ENCODE measurements at places on chromosomes 5 and 9.

GRCh38 chr9:35795695-35796094 is 4.3 kb downstream of the NPR2 start:
- DNase-seq, result no peak

- no peak for DNase-seq
These were observed 103.0 kb downstream of the GLIS3 start for GRCh38 chr9:4196886-4197285.

DNA sequence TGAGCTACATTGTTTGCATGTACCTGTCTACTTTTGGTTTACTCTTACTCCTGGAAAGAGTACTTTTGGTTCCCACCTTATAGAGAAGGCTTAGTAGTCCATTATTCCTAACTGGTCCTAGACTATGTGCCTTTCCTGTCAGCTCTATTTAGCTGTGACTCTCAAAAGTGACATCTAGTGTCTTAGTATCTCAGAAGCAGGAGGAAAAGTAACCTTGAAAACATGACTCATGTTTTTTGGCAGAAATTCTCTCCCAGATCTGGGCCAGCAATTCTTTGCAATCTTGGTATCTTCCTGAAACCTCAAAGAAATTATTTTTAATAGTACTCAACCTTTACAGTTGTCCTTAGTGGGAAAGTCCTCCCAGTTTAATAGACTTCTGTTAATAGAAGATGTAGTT is 691.7 kb upstream of the SEMA6A start:
- no peak for DNase-seq

DNA sequence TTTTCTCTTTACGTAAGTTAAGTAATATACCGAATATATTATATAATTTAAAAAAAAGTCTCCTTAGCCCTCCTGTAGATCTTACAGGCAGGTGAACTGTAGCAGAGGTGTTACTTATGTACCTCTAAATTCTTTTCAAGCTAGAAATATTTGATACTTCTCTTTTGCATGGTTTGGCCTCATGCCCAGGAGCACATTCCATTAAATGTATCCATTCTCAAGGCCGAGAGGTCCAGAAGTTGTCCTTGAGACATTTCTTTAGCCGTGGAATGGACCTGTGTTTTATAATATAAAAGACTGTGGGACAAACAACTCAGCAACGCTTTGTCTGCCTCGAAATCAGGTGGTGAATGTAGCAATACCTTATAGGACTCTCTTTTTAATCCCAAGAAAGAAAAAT is 184.5 kb downstream of the TRIO start:
- DNase-seq, result no peak

DNA sequence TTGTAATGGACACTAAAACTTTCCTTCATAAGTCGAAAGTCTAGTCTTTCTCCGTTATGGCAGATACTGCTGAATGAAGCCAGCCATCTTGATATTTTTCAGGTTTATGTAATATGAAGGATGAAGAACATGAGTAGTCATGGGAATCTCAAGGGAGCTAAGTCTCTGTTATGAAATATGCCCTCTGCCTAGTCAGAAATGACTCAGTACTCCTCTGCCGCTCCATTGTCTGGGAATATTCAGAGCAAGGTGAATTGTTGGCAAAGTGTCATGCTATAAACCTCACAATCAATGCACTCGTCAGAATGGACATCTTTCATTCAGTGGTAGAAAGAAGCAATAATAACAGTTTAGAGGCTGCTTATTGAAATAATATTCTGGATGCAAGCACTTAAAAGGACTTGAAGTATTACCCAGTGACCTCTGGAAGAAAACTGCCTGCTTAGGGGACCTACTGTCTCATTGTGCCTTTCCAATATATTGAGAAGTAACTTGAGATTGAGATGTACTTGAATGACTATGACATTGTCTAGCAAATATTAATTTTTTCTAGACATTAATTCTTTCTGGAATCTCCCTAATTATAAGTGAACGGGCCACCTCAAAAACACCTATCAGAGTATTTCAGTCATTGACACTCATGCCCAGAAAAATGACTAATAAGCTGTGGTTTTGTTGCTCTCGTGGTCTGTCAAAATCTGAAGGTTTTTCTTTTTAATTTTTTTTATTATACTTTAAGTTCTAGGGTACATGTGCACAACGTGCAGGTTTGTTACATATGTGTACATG is 1011.5 kb upstream of the ACO1 start:
- no peak for DNase-seq

DNA sequence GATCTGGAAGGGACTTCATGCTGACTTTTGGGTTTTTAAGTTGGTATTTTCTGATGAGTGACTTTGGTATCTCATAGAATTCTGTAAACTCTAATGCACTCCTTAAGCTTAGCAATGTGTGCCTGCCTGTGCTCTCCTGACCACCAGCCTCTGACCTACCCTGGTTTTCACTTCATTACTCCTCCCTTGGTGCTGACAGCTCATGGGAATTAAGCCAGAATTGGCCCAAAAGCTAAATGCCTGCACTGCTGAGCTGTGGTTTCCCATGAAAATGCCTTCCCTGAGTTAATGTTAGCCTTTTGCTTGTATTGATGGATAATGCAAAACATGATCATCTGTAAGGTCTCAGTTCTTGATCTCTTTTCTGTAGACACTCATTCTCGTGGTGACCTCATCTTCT is 308.0 kb downstream of the DOCK8 start:
- DNase-seq, result no peak

GRCh38 chr9:137851516-137852267 is 25.9 kb upstream of the CACNA1B start:
- no peak for DNase-seq

Data from stimulated activated CD8-positive, alpha-beta memory T cell treated with anti-CD3 and anti-CD28 coated beads, Interleukin-2, amount 100 ng/mL, for 1 hour (primary cell).